RCC 7860 (cell line): ENCODE measurements at places on chromosomes 11 and 22.
A peak's percentile ranks its signal among the peaks of the same experiment; 100 is the strongest.

GRCh38 chr11:65448418-65449105 lies 26.0 kb downstream of the NEAT1 start:
- peak; percentile 10 for DNase-seq

DNA sequence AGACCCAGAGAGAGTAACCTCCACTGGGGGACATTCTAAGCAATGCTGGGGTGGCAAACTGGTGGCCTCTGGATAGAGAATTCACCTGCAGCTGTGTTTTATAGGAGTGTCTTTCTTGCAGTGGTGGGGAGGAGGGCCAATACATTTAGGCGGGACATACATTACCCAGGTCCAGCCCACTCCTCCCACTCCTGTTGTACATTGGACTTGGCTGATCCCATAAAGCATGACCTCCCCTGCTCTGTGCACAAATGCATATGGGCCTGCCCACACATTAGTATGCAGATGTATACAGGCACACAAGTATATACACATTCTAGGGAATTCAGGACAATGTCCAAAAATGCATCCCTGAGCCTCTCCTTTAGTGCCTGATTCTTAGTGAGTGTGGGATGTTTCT lies 99.1 kb downstream of the RRAS2 start:
- no peak for DNase-seq

- DNase-seq = no peak
Observed at GRCh38 chr11:78768345-78768744, 193.7 kb upstream of the NARS2 start.

GRCh38 chr11:32391956-32392553 lies 43.3 kb downstream of the WT1 start:
- peak; percentile 62 for DNase-seq

GRCh38 chr11:118056806-118057205 lies 20.1 kb upstream of the TMPRSS4 start:
- DNase-seq = no peak

DNA sequence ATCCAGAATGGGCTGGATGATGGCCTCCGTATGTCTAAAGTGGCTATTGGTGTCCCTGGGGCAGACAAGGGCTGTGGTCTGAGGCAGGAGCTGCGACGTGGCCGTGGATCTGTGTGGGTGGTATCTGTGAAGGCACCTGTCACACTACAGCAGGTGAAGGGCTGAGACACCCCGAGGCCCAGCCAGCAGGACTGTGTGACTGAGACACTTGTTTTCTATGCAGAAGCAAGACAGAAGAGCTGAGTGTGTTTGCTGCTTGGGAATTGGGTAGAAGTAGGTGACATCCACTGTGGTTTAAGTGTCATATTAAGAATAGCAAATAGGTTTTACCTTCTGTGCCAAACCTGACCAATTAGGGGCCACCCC lies 35.0 kb downstream of the AMPD3 start:
- no peak for DNase-seq

- DNase-seq = no peak
Observed at GRCh38 chr11:78876676-78877075, 302.0 kb upstream of the NARS2 start.

GRCh38 chr22:38501797-38502672 lies 4.1 kb downstream of the DDX17 start:
- no peak for DNase-seq

DNA sequence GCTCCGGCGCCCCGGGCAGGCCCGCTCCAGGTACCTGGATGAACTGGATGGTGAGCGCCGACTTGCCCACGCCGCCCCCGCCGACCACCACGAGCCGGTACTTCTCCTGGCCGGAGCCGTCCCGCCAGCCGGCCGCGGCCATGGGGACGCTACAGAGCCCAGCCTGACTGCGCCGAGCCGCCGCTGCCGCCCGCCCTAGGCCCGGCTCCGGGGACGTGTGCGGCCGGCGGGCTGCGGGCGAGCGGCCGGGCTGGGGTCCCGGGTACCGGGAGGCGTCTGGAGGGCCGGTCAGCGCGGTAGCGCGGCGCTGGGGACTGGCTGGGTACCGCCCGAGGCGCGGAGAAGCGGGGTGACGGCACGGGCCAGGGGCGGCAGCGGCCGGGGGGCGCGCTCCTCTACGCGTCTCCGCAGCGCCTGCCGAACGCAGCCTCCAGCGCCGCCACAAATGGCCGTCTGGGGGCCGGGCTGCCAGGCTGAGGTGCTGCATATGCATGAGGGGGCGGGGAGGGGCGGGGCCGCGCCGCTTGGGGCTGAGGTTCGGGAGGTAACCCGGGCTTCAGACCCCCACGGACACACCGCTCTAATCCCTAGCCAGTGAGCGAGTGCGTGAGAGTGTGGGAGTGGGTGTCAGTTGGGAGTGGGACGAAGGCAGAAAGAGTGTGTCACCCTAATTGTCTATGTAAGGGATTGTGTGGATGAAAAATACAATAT lies at the start of gene RRAS2:
TSS of gene RRAS2 (minus strand) at position 455 of the 711 bp plus-strand sequence. CDS start at position 142, 313 bp downstream.
- DNase-seq = peak; percentile 38
